ENCODE measurements at places on chromosomes 2 and 18. TPM values are rescaled to one million over a fixed set of nuclear protein-coding genes. Genes with fewer than 3 reads are reported as not detected.
A peak's percentile ranks its signal among the peaks of the same experiment; 100 is the strongest.

- DNase-seq: no peak
Measured at GRCh38 chr2:52532956-52533355, 1234.6 kb upstream of the CHAC2 start.

DNA sequence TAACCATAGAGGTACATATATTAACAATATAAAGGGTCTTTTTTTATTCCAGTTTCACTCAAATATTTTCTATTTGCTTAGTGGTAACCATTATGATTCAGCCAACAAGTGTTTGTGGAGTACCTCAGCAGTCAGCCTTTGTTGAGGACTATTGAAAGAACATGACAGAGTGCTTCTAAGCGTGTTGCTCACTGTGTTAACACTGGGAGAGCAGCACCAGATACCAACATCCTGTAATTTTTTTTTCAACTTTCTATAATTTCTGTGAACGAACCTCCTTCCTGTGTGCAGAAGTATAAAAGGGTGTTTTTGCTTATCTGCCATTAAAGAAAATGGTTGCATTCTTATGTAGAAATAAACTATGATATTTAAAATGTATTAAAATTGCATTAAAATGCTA is 239.0 kb downstream of the PHLPP1 start:
- DNase-seq: peak; percentile 78

- DNase-seq: no peak
Measured at GRCh38 chr2:31127931-31128330, 10.3 kb downstream of the GALNT14 start.

- DNase-seq: no peak
Measured at GRCh38 chr2:99605036-99605435, 115.2 kb upstream of the REV1 start.

DNA sequence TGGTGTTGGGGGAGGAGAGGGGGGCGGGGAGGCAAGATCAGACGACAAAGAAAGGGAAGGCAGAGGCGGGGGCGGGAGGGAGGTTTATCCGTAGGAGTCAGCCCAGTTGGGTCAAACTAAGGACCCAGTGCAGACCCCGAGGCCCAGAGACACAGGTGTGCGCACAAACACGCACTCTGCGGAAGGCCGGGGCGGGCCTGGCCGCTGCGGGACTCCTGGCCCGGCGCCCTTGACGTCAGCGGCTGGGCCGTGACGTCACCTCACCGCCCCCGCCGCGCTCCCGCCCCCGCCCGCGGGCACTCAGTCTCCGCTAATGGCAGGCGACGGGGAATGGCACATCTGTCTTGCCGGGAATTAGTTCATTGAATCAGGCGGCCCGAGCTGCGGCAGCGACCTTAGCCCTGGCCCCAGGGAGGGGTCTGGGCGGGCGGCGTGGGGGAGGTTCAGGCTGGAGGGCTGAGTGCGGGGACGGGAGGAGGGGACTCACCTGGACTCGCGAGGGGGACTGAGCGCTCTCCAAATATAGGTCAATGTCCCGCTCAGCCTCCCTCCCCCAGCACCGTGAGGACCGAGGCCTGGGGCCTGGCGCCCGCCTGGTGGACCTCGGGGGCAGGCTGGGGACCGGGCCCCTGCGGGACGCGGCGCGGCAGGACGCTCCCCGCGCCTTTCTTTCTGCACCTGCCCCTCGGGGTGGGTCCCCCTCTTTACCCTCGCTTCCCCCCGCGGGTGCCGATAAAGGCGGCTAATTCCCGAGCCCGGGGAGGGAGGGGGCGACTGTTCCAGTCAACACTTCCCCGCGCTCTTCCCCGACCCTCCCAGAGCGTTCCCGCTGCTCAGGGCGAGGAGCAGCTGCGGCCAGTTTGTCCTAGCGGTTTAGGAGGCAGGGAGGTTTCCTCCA is 15.5 kb upstream of the ECEL1 start:
- peak; percentile 38 for DNase-seq

DNA sequence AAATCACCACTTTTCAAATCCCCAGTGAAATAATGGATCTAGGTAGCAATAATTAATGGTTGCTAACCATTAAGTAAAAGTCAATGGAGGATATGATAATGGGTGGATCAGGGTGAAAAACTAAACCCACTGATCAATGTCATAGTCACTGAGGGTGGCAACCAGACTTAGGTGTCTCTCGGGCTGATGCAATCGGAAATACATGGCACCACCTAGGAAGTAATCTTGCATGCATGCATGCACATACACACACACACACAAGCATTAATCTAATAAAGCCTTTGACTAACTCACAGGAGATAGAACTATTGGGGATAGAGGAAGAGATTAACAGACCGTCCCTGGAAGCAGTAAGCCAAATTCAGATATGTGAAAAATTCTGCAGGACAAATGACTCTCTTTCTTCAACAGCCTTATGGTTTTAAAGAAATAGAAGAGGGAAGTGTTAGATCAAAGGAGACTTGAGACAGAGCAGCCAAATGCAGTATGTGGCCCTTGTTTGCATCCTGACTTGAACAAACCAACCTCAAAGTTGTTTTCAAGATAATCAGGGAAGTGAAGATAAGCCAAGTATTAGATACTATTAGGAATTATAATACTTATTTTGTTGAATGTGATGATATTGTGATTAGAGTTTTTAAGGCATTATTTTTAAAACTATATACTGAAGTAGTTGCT is 186.0 kb upstream of the RMP24 start:
- no peak for DNase-seq

DNA sequence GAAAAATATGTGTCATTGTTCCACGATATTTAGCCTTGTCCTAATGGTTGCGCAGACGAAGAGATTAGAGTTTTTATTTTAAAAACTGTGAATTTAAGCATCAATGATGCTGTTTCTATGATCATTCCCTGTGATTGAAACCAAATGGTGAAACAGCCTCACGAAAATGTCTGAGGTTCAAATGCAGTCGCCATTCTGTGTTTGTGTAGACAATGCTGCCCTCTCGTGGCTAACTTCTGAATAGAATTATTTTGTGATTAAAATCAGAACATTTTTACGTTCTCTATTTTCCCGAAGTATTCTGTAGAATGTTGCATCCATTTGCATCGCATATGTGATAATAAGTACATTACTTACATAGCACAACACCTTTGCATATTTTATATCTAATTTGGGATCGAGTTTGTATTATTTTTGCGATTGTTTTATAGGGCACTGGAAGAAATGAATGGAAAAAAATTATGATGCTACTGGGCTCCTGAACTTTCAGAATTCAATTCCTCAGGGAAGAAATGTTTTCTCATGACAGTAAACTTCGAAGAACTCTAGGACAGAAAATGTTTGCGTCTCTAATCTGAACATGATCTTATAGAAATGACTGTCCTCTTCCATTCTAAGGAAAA is 54.8 kb upstream of the CREB1 start:
- DNase-seq: peak; percentile 78

GRCh38 chr2:97919858-97920257 is 75.9 kb downstream of the TMEM131 start:
- no peak for DNase-seq

GRCh38 chr18:9285604-9286003 is 49.0 kb upstream of the TWSG1 start:
- no peak for DNase-seq

DNA sequence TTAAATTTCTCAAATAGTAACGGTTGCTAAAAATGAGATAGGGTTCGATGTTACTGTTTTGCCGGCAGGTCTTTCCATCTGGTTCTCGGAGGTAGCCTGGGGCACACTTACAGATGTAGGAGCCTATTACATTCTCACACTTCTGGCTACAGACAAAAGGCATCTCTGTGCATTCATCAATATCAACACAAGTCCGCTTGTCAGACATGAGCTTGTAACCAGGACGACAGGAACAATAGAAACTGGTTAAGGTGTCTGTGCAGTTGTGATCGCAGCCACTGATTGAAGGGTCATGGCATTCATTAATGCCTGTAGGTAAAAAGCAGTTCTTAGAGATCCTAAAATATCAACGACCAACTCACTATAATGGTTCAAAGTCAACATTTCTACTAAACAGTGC is 116.3 kb downstream of the DHRS9 start:
- no peak for DNase-seq

- DNase-seq: no peak
Measured at GRCh38 chr18:31255953-31256352, 62.0 kb upstream of the DSG1 start.

GRCh38 chr2:95310651-95311050 is 13.5 kb downstream of the KCNIP3 start:
- DNase-seq: no peak

GALNT5 gene
- total RNA-seq: 32.4 TPM

CPS1 gene
- total RNA-seq: 25.7 TPM

SERPINB13 gene
- not detected for total RNA-seq

SCN3A gene
- 0.33 TPM for total RNA-seq

MALT1 gene
- 18.0 TPM for total RNA-seq

DOCK10 gene
- total RNA-seq: 26.3 TPM

CREG2 gene
- under 0.01 TPM for total RNA-seq

CFAP210 gene
- total RNA-seq: not detected

COL4A3 gene
- total RNA-seq: 0.33 TPM

CD8B2 gene
- not detected for total RNA-seq

C1D gene
- 28.8 TPM for total RNA-seq

All from fibroblast of lung (primary cell).